Renal cortical epithelial cell (primary cell): ENCODE measurements at places on chromosomes 11 and 22. TPM values are rescaled to one million over a fixed set of nuclear protein-coding genes. Genes with fewer than 3 reads are reported as not detected.

GRCh38 chr11:1983601-1983961, 14.1 kb downstream of the H19 start:
- DNase-seq, result no peak

GRCh38 chr11:133175103-133175502, 357.2 kb downstream of the OPCML start:
- no peak for DNase-seq

DNA sequence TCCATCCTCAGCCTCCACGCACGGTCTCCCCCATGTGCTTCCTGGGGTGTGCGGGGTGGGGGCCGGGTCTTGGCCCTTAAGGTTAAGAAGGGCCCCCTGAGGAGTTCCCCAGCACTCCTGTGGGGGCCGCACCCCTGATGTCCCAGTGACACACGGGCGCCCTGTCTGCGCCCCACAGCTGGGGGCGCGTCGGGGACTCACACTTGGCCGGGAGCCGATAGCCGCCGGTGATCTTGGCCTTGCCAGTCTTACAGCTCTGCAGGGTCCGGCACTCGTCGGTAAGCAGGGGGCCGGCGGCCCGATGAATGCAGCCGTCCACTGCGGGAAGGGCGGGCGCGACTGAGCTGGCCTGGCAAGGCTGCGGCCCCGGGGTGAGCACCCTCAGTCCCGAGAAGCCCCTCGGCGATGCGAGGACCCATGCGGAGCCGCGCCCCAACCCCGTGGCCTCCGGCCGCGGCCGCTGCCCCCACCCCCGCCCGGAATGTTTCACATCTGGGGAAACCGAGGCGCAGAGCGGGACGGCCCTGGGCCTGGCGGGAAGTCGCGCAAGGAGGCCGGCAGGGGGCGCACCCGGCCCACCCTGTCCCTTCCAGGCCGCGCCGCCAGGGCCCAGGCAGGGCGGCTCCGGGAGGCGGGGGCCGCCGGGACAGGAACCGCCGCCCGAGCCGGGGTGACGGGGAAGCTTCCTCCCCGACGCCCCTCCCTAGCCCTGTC, 13.9 kb downstream of the OTUB1 start:
- DNase-seq, result no peak

- no peak for DNase-seq
Observed at GRCh38 chr11:91906871-91907624, 317.6 kb upstream of the FAT3 start.

DNA sequence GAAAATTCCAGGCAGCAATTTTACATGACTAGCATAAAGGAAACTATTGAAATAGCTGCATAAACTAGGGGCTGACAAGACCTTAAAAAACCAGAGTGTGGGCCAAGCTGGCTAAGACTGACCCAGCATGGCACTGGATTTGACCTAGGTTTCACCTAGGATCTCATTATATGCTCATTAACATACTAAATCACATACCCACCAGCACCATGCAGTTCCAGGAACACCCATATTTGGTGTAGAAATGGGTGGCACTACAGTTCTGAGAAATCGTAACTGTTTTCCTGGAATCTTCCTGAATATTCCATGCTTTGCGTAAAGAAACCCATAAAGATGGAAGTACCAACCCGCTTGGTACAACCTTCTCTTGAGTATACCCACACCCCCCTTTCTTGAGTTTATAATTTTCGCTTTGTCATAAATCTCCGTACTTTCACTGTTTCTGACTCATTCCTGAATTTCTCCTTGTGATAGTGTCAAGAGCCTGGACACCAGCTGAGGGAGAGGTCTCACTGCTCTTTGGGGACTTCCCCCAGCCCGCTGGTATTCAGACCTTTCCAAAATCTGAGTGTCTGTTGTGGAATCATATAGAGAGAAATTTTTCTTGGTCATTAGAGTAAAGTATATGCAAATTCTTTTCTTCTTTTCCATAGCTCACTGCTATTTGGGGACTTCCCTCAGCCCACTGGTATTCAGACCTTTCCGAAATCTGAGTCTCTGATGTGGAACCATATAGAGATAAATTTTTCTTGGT, 55.1 kb downstream of the MTMR3 start:
- DNase-seq, result no peak

DNA sequence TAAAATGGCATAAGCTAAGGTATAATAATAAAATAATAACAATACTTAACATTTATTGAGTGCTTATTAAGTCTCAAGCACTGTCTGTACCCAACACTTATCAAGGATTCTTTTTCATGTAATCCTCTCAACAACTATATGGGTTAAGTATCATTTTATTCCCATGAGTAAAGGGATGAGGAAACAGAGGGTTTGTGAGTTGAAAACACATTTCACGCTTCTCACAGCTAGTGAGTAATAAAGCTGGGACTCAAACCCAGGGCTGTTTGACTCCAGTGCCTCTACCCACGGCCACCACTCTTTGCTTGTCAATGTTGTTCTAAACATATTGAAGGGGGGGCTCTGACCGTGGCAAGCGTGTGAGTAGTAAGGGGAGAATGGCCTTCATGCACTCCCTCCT, 8.7 kb downstream of the CD3E start:
- no peak for DNase-seq

DNA sequence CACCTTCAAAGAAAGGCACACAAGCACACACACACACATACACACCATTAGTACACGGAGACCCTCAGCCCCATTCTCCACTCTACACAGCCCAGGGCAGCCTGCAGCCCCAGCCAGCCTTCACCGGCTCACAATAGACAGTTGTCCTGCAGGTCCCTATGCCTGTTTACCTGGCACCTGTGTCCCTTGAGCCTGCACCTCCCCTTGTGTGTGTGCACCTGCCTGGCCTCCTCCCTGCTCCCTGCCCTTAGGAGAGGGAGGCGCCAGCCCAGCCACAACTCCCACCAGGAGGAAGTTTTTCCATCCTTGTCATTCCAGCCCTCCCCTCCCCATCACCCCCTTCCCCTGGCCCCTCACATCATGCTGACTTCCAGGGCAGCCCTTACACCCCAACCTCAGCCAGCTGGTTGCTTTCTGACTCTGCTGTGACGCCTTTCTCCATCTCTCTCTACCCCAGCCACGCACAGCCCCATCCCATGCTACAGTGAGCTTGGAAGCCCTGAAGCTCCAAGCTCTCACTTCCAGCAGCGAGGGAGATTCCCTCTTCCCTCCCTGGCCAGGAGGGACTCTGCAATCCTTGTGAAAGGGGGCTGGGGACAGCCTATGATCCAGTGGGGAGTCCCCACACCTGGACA, 4.4 kb downstream of the AHNAK start:
- DNase-seq, result no peak

DNA sequence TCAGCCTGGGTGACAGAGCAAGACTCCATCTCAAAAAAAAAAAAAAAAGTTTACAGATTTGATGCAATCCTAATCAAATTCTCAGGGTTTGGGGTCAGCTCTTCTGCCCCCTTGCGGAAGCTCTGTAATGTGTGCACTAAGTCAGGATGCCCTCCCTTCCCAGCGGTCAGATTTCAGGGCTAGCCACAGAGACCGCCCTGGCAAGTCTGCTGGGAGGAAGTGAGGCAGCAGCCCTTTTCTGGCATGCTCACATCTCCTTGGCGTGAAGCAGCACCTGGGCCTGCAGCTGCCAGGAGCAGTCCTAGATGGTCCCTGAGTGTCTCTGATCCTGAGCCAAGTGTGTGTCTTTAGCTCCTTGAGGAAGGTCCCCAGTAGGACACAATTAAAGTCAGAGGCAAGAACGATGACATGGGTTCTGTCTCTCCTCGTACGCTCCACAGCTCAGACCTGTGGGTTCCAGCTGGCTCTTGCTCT, 10.9 kb upstream of the APOBEC3C start:
- peak; percentile 80 for DNase-seq

The RTN4RL2 gene
- total RNA-seq, result 0.05 TPM in 1 of 2 replicates, not detected in the other

DNA sequence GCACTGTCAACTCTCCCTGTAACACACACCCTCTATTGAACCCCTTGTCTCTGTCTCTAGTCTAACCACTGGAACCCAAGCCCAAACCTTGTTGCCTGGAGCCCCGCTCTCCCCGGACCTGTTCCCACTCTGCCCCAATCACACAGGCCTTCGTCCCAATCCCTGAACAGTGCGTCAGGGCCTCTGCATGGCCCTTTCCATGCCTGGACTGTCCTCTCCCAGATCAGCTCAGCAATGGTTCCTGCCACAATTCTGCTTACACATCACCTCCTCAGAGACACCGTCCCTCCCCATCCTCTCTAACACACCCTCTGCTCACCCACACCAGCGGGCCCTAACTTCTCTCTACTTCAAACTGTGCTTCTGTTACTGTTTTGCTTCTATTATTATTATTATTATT, 1.5 kb downstream of the TREH start:
- no peak for DNase-seq

GRCh38 chr22:18145676-18146388, 4.1 kb upstream of the USP18 start:
- DNase-seq, result no peak

DNA sequence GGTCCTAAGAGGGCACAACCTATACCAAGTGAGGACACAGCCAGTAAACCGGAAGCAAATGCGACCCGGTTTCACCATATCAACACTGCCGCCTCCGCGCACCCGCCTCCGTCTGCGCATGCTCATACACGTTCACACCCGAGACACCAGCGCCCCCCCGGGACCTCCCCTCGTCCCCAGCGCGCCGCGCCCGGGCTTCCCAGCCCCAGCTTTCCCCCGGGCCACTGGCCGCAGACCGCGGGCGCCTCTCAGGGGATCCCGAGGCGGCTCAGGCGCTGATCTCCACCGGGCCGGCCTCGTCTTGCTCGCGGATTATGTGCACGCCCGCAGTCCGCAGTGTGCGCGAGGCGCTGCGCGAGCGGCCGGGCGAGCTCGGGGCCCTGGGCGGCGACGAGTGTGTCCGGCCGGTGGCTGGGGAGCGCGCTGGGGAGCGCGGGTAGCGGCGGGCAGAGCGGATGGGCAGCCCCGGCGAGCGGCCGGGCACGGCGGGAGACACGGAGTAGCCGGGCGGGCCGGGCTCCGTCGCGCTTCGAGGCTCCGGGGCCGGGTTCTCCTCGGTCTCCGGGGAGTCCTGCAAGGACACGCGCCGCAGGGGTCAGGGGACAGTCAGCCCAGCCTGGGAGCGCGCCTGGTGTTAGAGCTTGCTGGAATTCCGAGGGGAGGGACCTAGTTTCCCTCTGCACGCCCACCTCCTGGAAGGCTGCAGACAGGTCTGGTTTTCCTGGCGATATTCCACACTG, 2.0 kb downstream of the HEPN1 start:
- DNase-seq, result peak; percentile 26

The TRIM29 gene
- total RNA-seq, result 0.69 and 2.4 TPM in 2 replicates

DNA sequence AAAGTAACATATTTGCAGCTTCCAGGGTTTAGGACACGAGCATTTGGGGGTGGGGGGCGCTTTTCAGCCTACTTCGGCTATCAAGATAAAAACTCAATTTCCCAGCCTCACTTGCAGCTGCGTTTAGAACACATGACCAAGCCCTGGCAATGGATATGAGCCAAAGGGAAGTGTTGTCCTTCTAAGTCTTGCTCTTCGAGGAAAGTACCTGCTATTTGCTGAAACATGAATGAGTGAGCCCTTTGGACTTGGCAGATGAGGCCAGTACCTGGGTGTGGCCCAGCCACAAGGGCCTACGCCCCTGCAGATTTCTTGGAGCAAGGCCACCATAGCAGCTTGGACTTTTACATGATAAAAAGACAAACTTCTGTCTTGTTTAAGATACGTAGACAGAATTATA, 60.2 kb upstream of the SORL1 start:
- DNase-seq, result peak; percentile 22

DNA sequence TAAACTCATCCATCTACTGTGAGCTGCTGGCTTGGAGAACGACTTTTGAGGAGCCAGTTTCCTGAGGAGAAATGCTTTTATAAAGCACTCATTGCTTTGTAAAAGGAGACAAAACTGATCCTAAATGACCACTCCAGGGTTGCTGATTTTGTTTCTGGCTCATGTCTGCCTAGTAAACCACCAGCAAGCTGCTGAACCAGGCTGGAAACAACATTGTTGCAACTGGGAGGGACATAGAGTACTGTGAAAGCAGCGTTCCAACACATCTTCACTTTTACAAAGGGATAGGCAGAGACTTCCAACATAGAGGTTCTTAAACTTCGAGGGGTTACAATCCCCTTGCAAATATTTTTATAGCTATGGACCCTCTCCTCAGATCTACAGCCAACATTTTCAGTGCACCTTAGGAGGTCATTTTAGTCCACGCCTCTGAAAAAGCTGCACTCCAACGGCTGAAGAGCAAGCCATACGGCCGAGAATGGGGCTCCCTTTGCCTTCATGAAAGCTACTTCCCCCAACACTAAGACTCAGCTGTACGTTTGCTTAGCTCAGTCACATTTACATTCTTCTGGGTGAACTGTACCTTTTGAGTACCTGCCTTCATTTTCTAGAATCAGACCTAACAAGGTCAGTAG, 54.7 kb downstream of the PANX1 start:
- DNase-seq, result no peak

DNA sequence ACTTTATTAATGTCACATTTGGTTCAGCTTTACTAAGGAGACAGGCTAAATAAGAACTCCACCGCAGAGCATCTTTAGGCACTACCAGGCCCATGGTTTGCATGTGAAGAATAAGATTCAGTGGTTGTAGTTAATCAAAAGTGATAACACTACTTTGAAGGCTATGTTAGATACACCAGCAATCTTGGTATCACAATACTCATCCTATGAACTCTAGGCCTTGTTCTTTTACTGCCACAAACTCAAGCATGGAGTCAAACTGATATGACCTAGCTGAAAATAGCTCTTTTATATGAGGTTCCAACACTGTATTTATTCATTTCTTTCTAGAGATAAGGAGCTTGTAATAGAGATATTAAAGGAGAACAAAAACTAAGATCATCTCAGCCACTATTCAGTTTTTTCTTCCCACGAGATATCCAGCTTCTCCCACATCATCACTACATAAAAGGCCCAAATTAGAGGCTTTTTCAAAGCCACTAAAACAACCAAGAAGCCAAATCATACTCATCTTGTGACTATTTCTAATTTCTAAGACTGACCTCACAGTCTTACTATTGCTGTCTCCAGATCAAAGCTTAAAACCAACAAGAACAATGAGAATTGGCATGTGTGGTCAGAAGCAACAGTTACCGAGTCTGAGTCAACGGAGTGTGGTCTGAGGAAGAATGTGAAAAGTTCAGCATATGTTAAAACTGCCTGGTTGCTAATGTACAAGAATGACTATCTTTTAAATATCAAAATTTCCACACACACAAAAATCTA, 25.1 kb upstream of the GUCY1A2 start:
- peak; percentile 99 for DNase-seq

GRCh38 chr11:73298233-73298632, 9.8 kb upstream of the ARHGEF17 start:
- DNase-seq, result no peak

- no peak for DNase-seq
Observed at GRCh38 chr11:30825723-30826122, 239.6 kb upstream of the MPPED2 start.

The KCNJ11 gene
- 0.25 and 0.35 TPM in 2 replicates for total RNA-seq

- DNase-seq, result peak; percentile 43
Observed at GRCh38 chr11:35683728-35684339, 21.3 kb downstream of the TRIM44 start.

The PHOX2A gene
- not detected in 2 replicates for total RNA-seq

GRCh38 chr22:50074056-50074455, 11.2 kb downstream of the MLC1 start:
- DNase-seq, result no peak
